ENCODE measurements at places on chromosomes 16 and 17.

DNA sequence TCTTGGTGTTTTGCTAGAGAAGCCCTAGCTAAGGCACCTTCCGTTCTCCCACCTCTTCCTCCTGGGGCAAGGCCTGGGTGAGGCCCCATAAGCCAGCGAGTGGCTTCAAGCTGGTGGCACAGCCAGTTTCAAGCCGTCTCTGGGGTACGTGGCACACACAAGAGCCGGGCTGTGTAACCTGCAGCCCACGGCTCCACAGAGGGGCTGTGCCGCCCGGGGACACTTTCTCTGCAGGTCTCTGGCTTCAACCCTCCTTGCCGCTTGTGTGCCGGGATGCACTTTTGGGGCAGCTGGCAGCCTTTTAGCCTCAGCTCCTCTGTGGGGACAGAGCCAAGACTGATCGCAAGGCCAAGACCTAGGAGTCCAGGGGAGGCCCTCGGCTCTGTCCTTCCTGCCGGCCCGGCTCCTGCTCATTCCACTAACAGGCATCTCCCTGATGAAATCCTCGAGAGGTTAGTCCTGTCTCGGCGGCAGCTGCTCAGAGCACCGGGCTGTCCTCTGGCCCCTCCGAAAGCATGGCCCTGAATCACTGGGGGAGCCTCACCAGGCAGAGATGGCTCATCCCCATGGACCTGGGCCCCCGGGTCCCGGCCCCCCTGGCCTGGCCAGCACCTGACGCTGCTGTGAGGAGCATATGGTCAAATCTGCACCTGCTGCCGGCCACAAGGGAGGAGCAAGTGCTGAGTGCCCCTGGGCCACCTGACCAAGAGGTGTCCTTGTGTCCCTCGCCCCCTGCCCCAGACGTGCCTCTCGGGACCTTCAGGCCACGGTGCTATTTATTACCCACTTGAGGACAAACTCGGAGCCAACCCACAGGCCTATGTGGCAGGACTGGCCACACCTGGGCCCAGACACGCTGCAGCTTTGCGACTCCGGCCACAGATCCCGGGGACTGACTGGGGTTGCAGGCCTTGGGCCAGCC is 98.5 kb downstream of the METRNL start:
- DNase-seq: no peak

- no peak for DNase-seq
Observed at GRCh38 chr16:55036371-55036821, 105.7 kb downstream of the IRX5 start.

DNA sequence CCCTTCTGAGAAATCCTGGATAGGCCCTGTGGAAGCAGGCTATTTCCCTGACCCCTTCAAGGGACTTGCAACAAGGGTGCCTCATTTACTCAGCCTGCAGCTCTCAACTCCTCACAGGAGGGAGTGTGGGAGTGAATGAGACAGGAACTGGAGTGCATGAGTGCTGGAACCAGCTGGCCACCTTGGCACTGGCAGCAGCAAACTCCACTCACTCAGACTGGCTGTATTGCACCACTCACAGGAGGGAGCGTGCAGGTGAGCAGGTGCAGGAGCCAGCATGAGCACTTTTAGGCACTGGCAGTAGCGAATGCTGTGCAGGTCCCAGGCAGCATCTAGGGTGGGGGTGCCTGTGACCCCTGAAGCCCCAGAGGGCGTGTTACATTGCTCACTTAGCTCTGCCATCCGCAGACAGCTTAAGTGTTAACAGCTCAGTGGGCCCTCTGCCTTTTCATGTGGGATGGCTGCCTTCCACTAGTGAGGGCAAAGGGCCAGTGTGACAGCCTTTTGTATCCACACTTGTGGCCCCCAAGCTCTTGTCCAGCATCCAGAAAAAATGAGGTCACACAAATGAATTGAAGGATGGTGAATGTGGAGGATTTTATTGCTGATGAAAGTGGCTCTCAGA is 11.0 kb upstream of the ZNHIT3 start:
- DNase-seq: no peak

DNA sequence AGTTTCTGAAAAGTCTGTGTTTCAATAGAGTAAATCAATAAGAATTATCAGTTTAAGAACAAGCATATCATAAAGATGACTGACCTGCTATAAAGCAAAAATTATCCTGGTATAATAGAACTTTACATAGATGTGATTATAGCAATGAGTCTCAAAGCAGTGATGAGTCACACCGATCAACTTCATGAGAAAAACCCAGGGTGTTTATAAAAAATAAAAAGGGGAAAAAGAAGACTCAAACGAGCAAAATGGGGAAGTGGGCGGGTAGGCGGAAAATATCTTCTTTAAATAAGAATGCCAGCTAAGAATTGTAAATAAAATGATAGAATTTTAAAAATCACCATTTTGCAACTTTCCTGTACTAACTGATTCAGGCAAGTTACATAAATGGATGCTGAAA is 46.8 kb downstream of the BRIP1 start:
- DNase-seq: no peak

GRCh38 chr16:49194537-49195236 is 87.0 kb downstream of the CBLN1 start:
- no peak for DNase-seq

DNA sequence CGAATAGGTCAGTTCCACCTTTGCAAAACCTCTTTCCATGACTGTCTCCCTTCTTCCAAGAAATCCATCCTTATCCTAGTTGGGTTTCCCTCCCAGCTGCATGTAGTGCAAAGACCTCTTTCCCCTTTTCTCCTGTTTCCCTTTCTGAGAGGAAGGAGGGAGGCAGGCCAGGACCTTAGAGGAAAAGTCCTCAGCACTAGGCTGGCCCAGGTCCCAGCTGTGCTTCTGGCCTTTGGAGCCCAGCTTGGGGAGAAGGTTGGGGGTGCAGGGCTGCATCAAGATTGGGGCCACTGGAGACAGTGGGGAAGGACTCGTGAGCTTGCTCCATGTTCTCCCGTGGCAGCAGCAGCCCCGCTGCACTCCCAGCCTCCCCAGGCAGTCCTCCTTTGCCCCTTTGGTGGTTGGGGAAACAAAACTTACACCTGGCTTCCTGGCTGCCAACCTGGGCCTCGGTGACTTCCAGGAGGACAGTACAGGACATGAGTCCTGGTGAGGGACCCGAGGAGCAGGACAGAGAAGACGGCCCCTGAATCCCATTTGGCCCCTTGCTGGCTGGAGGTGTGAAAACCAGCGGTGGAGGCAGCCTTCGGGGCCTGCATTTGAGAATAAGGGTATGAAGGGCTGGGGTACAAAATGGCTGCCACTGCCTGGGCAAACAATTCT is 481 bp downstream of the HEXIM2 start:
- no peak for DNase-seq

DNA sequence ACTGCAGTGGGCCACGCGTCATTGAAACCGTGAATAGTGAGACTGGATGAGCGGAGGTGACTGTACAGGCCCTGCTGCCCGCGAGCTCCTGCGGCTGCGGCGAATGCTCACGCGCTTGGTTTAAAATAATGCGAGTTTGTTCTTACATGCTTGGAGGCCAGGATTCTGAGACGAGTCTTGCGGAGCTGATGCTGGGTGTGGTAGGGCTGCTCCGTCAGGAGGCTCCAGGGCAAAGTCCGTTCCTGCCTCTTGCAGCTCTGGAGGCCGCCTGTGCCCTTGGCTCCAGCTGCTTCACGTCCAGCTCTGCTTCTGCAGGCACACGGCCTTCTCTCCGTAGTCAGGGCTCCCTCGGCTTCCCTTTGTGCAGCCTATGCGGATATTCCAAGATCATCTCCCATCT is 9.5 kb downstream of the ACSF3 start:
- no peak for DNase-seq

DNA sequence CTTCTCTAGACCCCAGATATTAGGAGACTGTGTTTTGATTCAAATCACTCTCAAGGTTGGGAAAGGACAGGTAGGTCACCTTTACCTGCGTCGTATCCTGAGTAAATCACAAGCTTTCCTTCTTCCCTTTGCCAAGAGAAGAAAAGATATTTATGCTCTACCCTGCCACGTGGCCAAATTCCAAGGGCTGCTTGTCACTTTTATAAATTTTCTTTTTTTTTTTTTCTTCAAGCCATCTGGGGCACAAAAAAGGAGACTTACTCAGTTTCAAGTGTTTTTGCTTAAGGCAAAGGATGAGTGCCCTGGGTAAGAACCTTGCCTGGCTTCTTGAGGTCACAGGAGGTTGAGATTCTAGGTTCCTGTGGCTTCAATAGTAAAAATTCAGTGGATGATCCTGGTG is 285.1 kb downstream of the TMEM114 start:
- DNase-seq: no peak

DNA sequence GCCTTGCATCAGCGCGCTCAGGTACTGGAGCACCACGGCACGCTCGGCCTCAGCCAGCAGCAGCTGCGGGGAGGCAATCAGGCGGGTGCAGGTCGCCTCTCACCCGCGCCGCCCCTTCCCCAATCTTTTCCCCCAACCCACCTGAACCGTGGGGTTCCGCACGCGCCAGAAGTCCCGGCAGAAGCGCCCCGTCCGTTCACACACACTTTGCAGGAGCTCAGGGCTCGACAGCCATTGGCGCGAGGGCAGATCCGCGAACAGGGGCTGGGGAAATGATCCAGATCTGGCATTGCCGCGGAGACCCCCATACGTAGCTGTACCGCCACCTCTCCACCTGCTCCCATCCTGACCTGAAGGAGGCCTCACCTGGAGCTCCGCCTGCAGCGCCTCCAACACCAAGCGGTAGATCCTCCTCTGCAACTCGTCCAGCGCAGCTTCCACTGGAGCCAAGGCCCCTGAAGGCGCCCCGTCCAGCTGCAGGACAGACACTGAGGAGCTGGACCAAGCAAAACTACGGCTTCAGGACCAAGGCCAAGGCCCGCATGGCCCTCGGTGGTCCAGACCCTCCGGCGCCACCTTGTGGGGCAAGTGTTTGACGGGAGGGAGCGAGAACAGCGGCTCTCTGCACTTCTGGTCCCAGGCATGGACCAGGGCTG is 1.4 kb upstream of the MATCAP1 start:
- DNase-seq: peak; percentile 56

DNA sequence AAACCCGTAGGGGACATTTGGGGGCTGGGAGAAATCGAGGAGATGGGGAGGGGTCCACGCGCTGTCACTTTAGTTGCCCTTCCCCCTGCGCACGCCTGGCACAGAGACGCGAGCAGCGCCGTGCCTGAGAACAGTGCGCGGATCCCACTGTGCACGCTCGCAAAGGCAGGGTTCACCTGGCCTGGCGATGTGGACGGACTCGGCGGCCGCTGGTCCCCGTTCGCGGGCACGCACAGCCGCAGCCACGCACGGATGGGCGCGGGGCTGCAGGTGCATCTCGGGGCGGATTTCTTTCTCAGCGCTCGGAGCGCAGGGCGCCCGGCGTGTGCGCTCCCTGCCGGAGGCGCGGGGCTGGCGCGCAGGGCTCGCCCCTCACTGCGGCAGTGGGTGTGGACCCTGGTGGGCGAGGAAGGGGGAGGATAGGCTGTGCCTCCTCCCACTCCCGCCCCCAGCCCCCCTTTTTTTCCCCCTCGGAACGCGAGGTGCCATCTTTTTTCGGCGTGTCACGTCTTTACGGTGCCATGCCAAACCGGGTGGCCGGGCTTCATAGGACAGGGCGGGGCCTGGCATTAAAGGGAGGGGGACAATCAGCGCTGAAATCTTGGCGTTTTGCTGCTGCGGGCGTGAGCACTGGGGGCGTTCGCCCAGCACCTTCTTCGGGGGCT is 1.1 kb downstream of the MAPT start:
- no peak for DNase-seq

- no peak for DNase-seq
Observed at GRCh38 chr17:16443511-16444257, 28.3 kb downstream of the TRPV2 start.

- DNase-seq: no peak
Observed at GRCh38 chr16:88374736-88375135, 8.0 kb upstream of the ZNF469 start.

GRCh38 chr17:74520016-74520434 is 11.2 kb downstream of the CD300LB start:
- DNase-seq: no peak

- no peak for DNase-seq
Observed at GRCh38 chr17:82373731-82374625, 2.4 kb downstream of the UTS2R start.

DNA sequence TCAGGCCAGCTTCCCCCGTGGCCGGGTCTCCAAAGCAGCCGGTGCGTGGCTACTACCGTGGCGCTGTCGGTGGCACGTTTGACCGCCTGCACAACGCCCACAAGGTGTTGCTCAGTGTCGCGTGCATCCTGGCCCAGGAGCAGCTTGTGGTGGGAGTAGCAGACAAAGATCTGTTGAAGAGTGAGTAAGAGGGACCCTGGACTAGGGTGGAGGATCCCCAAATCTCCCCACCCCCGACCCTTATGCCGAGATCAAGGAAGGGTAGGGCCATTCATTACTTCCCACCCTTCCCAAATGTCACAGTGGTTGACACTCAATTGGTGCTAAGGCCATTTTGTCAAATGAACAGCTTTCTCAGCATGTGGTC is 1.2 kb downstream of the COASY start:
- no peak for DNase-seq

GRCh38 chr17:14078027-14078426 is 8.7 kb downstream of the COX10 start:
- no peak for DNase-seq

DNA sequence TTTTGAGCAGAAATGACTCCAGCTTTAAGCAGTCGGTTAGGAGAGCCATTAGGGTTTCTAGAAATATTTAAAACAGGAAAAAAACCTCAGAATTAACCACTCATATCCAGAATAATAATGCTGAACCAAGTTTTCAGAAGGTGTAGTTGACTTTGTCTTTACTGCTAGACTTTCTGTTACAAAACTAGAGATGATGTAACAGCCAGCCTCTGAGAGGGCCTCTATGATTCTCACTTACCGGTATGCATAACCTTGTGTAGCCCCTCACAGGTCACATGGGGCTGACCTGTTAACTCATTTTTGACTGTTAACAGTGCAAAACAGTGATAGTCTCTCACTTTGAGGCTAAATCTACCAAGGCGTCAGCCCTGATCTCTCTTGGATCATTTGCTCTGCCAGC is 74.3 kb downstream of the TEX14 start:
- no peak for DNase-seq

DNA sequence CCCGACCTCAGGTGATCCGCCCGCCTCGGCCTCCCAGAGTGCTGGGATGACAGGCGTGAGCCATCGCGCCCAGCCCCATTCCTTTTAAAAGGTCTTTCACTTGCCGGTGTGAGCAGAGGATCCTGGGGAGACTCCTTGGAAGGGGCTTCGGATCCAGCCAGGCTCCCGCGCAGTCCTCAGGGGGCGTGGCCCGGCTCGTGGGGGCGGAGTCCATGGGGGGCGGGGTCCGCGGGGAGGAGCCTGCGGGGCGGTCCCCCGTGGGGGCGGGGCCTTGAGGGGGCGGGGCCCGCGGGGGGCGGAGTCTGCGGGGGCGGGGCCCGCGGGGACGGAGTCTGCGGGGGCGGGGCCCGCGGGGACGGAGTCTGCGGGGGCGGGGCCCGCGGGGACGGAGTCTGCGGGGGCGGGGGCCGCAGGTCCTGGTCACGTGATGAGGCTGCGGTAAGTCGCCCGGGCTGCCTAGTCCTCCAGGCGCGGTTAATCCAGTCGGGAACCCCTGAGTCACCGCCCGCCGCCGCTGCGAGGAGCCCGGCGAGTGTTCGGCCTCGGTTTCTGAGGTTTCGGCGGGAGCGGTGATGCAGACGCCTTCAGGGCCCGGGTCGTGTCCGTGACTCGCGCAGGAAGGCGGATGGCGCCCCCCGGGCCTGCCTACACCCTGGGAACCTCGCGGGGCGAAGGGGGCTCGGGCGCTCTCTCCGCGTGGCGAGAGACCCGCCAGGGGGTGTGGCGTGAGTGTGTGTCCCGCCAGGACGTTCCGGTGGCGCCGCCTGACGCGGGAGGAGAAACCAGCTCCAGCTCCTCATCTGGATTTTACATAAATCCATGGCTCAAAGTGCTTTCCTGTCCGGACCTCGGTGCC is 23.6 kb upstream of the ABR start:
- DNase-seq: no peak

Data from stimulated activated CD4-positive, alpha-beta T cell treated with anti-CD3 and anti-CD28 coated beads, TNF-alpha, amount 100 ng/mL, for 24 hours (primary cell).